ENCODE measurements at places on chromosomes 16 and 17.
A peak's percentile ranks its signal among the peaks of the same experiment; 100 is the strongest.

DNA sequence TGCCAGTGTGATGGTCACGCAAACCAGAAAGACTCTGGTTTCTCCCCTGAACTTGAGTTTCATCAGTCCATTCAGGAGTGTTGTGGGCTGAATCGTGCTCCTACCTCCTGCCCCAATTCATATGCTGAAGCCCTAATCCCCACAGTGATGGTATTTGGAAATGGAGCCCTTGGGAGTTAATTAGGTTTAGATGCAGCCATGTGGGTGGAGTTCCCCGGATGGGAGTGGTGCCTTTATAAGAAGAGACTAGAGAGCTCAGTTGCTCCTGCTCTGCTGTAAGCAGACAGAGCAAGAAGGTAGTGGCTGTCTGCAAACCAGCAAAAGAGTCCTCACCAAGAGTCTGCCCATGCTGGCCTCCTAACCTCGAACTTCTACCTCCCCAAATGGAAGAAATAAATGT lies 160.3 kb upstream of the DYNLRB2 start:
- DNase-seq, result no peak

GRCh38 chr16:79307214-79307613 lies 293.3 kb downstream of the MAF start:
- peak; percentile 93 for DNase-seq

DNA sequence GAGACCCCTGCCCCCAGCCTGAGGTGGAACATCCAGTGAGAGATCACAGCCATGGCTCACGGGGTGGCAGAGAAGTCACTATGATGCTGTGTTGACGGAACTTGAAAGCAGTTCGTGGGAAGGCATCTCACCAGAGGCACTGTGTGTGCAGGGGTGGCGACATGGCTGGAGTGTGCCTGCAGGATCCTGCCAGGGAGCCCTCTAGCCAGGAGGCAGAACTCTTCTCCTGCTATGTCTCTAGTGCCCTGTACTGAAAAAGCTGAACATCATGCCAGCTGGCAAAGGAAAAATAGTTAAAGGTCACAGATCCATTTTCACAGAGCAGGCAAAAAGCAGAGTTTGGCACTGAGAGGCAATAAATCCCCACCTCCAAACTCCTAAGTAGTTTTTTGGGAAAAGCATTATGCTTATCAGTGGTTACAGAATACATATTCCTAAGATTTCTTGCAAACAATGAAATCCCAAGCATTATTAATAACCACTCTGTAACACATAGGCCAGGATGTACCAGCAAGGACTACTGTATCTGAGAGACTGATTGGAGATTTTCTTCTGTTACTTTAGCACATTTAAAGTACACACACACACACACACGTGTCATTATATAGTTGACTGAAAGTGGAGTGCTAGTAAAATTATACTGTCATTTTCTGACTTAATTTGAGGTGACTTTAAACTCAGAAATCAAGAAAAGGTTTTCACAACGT lies 36.8 kb downstream of the TNRC6C start:
- no peak for DNase-seq

GRCh38 chr17:7221278-7222092 lies 1.7 kb downstream of the ACADVL start:
- DNase-seq, result no peak
